Activated CD8-positive, alpha-beta T cell treated with anti-CD3 and anti-CD28 coated beads for 36 hours (primary cell): ENCODE measurements at places on chromosomes 6 and 20. TPM values are rescaled to one million over a fixed set of nuclear protein-coding genes. Genes with fewer than 3 reads are reported as not detected.

FOXF2 gene
- total RNA-seq = not detected

VGLL2 gene
- total RNA-seq = not detected

SEL1L2 gene
- total RNA-seq = not detected

MATN4 gene
- 0.74 TPM for total RNA-seq

ANKRD6 gene
- 4.9 TPM for total RNA-seq
